ENCODE measurements at places on chromosomes 2 and 18.

DNA sequence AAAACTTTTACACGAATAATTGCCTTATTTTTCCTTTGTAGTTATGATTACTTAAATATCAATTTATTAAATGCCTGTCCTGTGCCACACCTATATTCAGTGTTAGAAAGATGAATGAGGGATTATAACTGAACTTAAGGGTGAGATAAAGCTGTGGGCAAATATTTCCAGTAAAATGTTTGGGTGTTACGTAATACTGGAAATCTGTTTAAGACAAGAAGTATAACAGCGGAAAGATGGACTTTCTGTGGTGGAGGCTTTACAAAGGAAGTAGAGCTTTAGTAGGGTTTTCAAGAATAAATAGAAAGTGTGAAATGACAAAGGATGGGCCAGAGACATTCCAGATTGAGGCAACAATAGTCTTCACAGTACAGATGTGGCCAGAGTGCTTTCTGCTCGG, 927.0 kb downstream of the DPP10 start:
- DNase-seq, result no peak

- no peak for DNase-seq
Observed at GRCh38 chr18:76518123-76518859, 23.2 kb upstream of the ZNF516 start.

GRCh38 chr18:45416168-45416567, 199.1 kb upstream of the SLC14A2 start:
- DNase-seq, result no peak

GRCh38 chr2:67891642-67892041, 171.2 kb downstream of the C1D start:
- DNase-seq, result no peak

DNA sequence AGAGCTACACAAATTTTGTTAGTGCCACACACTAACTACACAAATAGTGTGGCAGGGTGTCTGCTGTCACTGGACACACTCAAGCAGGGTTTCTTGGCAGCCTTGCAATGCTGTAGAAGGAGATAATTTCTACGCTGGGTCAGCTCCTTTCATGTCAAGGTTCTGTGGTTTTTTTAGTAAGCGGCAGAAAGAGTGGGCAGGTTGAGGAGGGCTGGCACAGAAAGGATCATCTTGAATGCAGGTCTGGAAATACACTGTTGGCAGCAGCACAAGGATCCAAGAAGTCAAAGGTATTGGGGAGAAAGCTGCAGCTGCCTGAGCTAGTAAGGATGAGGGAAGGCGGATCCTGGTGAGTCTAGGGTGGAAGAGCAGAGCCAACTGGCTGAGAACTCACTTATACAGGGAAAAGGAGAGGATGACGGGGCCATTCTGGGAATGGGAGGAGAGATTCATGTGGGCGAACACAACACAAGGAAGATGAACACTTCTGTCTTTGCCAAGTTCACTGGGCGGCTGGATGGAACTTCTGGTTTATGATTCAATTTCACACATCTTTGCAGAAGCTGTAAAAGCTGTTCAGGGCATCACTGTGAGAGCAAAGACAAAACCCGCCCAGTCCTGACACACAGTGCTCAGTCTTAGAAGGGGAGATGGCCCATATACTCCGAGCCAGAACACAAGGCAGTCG, 16.9 kb upstream of the CYRIA start:
- no peak for DNase-seq

DNA sequence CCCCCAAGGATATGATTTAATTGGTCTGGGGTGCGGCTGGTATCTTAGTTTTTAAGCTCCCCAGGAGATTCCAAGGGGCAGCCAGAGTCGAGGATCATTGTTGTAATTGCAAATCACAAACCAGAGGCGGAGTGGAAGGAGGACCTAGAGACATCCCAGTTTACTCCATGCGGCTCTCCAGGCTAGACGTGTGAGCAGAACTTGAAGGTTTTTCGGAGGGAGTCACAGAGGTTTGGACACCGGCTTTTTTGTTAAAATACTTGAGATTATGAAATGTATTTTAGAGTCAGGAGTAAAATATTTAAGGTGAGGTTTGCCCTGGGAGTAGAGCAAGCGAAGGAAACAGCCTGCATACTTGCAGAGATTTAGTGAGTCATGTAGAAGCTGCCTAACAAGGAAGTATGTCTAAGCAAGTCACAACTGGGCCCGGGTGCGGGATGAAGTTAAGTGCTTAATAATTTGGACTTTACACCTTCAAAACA, 39.5 kb downstream of the TGOLN2 start:
- DNase-seq, result no peak

GRCh38 chr2:181500201-181500600, 43.0 kb downstream of the ITGA4 start:
- DNase-seq, result no peak

GRCh38 chr2:72794572-72794971, 31.3 kb downstream of the EXOC6B start:
- DNase-seq, result no peak

DNA sequence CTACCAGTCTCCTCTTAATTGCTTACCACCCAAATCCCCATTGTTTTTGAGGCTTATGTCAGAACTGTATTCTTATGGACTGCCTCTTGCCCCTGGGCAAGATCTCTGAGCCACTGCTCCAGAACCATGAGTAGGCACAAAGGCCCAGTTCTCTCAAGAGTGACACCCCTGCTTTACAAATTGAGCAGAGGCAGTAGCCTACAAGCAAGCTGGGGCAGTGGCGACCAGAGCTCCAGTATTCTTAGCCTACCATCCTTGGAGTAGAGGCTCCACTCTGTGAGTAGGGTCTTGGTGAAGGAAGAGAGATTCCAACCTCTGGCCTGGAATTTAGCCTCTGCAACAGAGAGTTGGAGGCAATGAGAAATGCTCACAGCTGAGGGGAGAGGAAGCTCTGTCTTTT, 36.5 kb downstream of the WDR75 start:
- no peak for DNase-seq

DNA sequence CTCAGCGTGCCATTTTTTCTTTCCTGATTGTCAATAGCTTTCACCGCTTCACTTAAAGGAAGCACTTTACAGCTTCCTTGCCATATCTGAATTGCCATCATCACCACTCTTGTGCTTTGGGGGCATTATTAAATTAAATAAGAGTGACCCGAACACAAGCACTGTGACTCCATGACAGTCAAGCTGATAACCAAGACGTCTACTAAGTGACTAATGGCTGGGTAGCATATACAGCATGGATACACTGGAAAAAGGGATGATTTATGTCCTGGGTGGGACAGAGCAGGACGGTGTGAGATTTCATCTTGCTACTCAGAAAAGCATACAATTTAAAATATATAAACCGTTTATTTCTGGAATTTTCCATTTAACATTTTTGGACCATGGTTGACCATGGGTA, 24.3 kb upstream of the AFF3 start:
- DNase-seq, result no peak

DNA sequence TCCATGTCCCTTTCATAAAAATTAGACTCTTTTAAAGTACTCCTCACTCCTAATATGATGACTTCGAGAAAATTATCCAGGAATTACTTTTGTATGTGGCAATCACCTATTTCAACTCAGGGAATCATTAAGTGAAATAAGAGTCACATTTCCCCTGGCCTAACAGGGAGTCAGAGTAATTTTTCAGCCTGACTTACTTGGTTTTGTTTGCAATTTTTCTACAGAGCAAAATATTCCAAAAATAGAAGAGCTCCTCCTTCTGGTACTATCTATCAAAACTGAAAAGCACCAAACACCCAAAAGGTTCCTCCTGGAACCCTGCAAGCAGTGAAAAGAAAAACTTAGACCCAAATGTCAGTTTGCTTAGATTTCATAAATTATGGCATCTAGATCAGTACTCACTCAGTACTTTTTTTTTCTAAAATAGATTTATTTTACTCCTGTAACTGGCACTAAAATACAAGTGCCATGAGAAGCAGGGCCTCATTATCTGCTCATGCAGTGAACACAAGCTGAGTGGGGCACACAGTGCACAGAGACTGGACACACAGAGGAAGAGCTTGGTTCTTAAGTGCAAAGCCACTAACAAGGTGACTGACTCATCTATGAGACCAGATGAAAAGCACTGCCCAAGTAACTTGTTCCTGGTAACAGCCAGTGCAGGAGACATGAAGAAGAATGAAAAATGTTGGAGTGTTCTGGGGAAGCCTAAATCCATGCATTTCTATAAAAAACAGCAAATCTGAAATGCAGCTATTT, 28.7 kb downstream of the ACAA2 start:
- DNase-seq, result no peak

- no peak for DNase-seq
Observed at GRCh38 chr2:170434900-170435621, 257.1 kb downstream of the MYO3B start.

DNA sequence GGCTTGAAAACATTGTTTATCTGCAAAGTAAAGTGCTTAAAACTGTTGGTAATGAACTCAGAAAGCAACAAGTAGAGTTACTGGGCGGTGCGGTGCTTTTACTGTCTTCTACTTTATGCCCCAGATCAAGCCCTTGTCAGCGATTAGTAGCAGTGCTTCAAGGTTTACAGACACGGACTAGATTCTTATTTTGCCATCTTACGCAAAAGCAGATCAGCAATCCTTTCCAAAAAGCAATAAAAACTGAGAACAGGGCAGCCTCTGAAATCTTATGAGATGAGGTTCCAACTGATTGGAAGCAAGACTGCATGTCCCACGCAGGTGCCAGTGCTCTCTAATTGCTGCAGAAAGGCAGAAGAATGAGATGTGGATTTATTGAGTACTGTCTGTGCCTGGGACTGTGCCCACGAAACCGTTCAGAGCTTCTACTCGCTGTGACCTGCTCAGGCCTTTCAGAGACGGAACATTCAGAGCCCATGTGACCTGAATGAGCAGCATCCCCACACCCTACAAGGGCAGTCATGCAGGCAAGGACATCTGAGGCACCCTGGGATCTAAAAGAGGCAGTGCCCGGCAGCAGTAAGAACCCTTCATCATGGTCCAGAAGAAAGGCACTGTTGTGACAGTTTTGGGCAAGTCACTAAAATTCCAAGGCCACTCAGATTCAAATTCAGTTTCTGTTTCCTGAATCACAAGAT, 15.7 kb downstream of the COL4A3 start:
- no peak for DNase-seq

GRCh38 chr2:95122197-95122551, 566 bp upstream of the MRPS5 start:
- no peak for DNase-seq

GRCh38 chr18:69974365-69974764, 26.7 kb upstream of the CD226 start:
- no peak for DNase-seq

GRCh38 chr2:62202019-62202722, 6.3 kb downstream of the B3GNT2 start:
- no peak for DNase-seq

DNA sequence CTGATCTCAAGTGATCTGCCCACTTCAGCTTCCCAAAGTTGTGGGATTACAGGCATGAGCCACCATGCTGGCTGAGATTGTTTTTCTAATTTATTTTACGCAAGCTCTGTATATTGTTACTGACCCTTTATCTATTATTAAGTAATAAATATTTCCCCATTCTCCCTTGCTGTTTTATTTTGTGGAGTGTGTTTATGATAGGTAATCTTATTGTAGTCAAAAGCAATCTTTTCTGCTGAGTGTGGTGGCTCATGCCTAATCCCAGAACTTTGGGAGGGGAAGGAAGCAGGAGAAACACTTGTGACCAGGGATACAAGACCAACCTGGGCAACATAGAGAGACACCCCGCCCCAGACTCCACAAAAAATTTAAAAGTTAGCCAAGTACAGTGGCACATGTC, 55.2 kb upstream of the RTN4 start:
- no peak for DNase-seq

GRCh38 chr2:47214990-47215389, 59.9 kb upstream of the STPG4 start:
- no peak for DNase-seq

DNA sequence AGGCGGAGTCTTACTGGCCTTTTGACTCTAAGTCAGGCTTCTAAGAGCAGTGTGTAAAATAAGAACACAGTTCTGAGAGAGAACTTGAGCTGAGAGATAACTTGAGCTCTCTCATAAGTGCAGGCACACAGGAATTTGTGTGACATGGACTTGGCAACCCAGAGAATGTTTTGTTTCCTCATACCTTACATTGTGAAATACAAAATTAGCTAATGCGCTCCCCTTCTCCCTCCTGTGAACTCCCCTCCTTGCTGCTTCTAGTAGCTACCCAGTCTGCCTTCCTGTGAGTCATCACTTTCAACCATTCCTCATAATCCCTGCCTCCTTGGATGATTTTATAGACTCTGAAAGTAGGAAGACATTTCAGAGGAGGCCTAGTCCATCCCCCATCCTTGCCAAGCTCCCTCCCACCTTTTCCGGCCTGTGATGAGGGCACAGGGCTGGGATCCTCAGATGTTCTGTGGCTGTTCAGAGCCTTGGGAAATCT, 22.6 kb downstream of the FER1L5 start:
- no peak for DNase-seq

DNA sequence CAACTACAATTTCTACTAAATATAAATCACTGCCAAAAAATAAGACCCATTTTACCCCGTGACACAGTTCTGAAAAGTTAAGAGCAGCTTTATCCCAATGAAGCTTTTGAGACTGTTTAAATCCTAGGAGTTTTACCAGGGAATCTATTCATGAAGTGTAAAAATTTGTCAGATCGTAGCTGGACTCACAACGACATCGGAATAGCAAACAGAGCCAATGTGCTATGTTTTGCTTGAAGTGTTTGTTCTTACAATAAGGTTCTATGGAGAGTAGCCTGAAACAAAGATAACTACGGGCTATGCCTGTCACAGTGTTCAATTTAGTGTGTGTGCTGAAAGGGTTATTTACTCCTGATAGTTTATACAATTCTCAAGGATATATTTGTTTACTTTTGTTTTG, 78.5 kb upstream of the L3MBTL4 start:
- DNase-seq, result no peak

- DNase-seq, result no peak
Observed at GRCh38 chr2:100818606-100819369, 1.2 kb upstream of the NPAS2 start.

DNA sequence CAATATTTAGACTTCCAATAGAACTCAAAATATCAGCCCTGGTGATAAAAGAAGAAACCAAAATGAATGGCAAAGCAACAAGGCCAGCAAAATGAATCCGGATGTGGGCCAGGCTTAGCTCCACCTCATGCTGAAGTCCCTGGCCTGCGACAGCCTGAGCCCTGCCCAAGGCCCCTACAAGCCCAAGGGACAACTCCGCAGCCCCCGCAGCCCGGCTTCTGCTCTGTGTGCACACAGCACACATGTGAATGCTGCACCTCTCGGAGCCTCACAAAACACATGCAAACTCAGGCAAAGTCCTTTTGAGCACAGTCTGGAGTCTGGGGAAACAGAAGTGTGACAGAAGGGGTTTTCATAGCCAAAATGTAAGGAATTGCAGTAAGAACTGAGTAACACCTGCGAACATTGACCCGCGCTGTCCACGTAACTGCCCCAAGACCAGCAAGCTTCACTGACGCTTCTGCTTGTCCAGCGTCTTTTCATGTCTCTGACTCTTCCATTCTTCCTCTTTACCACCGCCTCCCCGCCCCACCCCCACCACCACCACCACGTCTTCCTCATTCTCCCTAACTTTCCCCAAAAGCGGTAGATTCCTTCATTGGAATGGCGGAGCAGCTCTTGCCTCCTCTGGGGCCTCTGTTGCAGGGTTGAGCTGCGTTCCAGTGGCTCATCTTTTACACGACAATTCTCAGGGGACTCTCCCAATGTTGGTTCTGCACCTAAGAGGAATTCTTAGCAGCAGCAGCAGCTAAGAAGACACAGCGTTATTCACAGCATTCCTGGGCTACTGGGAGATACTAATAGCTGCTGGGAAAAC, 136.4 kb upstream of the COPS8 start:
- no peak for DNase-seq

Measured in stimulated activated CD8-positive, alpha-beta memory T cell treated with anti-CD3 and anti-CD28 coated beads, Interleukin-15, amount 100 ng/mL, for 4 hours (primary cell).